ENCODE measurements at places on chromosomes 1 and 21.

- DNase-seq: no peak
Observed at GRCh38 chr1:12296623-12297022, 66.8 kb downstream of the VPS13D start.

- DNase-seq: no peak
Observed at GRCh38 chr1:92922356-92923035, 38.8 kb downstream of the DIPK1A start.

- DNase-seq: no peak
Observed at GRCh38 chr1:219210067-219210466, 36.4 kb downstream of the LYPLAL1 start.

GRCh38 chr1:111392042-111392441 is 35.5 kb downstream of the OVGP1 start:
- DNase-seq: no peak

GRCh38 chr1:30966690-30967369 is 58.3 kb upstream of the SDC3 start:
- DNase-seq: peak; percentile 97

DNA sequence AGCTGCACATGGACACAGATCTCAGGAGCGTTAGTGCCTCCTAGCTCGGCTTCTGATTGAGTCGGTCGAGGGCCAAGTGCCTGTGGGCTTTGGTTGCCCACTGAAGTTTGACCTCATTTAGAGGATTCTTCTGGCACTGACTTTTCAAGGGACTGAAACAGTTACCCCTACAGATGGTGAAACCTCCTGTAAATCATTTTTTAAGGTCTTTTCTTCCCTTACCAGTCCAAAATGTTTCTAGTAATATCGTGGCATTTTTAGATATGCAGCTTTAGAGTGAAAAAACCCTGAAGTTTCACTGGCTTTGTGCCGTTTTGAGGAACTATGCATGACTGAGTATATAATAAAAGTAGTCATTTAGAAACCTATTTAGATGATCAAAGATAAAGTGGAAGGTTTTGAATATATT is 34.7 kb upstream of the L1TD1 start:
- no peak for DNase-seq

- DNase-seq: no peak
Observed at GRCh38 chr1:198125995-198126735, 30.6 kb upstream of the NEK7 start.

DNA sequence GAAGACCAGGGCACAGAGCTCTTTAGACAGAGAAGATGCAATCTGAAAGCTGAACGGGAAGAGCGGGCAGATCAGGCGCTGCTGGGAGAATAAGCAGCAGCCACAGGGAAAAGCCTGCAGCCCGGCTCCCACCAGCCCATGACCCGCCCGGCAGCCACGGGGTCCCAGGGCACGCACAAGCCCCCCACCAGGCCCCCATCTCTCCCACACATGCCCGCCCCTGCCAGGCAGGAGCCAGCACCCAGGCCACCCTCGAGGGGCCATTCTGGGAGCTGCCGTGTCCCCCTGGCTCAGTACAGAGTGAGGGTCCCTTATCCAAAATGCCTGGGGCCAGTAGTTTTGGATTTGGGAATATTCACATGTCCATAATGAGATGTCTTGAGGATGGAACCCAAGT is 16.3 kb downstream of the SLC19A1 start:
- no peak for DNase-seq

DNA sequence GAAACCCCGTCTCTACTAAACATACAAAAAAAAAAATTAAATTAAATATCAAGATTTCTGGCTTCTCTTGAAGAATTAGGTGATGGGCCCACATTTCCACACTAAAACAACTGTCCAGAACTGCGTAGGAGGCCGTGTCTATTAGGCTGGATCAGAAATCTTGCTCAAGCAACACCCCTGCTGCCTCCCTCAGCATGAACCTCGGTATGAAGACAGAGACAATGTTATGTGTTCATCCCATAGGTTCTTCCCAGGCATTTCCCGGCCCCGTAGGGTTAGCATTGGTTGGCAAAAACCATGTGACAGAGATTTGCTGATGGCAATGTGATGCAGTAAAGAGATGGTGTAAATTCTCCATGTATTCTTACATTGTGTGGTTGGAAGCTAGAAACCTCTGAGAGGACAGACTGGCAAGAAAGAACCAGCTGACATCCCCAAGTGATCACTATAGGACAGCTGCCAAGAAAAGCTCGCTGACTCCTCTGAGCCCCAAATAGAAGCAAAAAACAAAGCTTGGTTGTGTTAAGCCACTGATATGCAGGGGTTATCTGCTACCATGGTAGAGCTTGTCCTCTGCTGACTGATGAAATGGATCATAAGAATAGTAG is 34.5 kb downstream of the EBNA1BP2 start:
- no peak for DNase-seq

Data from NCI-H1092 treated with DMSO at 0.1 percent for 48 hours (cell line).